ENCODE measurements at places on chromosomes 16 and 17.

- no peak for DNase-seq
Observed at GRCh38 chr16:66295761-66296546, 70.5 kb upstream of the CDH5 start.

GRCh38 chr16:53743149-53743566 lies 39.2 kb downstream of the FTO start:
- no peak for DNase-seq

DNA sequence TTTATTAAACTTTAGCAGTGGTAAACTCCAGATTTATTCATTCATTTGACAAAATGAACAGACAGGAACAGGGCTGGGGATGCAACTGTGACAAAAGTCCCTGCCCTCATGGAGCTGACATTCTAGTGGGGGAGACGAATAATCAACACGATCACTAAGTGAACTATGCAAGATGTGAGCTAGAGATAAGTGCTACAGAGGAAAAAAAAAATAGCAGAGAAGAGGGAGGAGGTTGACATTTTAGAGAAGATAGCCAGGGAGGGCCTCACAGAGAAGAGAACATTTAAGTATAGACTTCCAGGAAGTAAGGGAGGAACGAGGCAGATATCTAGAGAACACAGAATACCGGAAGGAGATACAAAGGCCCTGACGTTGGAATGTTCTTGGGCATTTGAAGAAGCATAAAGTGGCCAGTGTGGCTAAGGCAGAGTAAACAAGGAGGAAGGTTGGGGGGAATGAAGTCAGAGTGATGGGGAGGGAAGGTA lies 17.9 kb upstream of the AP1G1 start:
- no peak for DNase-seq

DNA sequence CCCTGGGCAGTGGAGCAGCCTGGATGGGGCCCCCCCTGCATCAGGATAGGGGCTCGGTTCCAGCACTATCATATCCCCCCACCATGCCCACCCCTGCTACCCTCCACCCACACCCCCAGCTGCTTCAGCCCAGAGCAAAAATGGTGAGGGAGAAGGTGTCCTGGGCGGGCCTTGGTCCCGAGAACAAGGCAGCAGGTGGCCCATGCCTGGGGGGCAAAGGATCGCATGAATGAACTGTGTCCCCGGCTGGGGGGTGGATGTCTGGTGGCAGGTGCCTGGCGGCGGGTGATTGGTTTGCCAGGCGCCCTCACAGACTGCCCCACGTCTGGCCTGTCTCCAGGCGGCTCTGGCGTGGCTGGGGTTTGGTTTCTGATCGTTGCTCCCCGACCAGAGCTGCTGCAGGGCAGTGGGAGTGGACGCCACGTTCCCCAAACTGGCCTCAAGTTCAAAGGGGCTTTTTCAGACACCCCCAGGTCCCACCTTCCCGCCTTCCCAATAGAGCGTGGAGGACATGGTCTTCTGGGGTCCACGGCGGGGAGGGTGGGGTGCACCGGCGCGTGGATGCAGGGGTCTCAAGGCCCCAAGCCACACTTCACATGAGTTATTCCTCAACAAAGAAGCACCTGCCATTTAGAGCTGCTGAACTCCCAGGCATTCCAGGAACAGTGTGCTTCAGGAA lies 12.6 kb downstream of the UTS2R start:
- DNase-seq: no peak

DNA sequence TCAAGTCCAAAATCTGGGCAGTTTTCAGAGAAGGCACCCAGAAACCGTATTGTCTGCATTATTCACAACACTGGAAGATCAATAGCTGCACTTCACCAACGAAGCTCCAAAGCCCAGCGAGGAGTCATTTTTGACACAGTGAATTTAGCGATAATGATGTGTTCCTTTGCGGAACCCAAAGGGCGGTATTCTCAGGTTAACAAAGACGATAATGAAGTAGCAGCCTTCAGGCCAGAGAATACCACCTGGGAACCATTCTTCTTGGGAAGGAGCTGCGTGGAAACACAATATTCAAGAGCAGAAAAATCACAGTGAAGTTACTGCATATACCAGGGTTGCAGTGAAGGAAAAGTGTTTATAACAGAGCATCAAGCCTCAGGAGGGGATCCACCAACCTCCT lies 381.0 kb downstream of the TOX3 start:
- no peak for DNase-seq

Measured in right renal cortex interstitium (tissue), 3 donors.